Myocyte (in vitro differentiated cells): ENCODE measurements at places on chromosomes 16 and 17.

DNA sequence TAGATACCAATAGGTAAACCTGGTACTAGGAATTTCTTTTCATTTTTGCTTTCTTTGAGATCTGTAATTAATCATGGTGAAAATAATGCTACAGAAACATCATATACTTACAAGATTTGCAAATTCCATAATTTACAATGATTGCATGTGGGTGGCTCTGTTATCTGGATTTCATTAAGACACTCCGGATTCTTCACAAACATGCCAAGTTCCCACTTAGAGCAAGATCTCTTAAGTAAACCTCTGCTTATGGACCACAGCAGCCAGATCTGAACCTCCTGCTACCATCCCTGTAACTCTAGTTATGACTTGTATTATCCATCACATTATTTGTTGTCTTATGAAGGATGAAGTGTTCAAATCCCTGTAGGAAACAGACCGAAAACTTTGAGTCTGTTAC is 424.7 kb downstream of the CDH13 start:
- no peak for DNase-seq

- no peak for DNase-seq
These were observed 44.4 kb upstream of the CRISPLD2 start for GRCh38 chr16:84775262-84775810.

DNA sequence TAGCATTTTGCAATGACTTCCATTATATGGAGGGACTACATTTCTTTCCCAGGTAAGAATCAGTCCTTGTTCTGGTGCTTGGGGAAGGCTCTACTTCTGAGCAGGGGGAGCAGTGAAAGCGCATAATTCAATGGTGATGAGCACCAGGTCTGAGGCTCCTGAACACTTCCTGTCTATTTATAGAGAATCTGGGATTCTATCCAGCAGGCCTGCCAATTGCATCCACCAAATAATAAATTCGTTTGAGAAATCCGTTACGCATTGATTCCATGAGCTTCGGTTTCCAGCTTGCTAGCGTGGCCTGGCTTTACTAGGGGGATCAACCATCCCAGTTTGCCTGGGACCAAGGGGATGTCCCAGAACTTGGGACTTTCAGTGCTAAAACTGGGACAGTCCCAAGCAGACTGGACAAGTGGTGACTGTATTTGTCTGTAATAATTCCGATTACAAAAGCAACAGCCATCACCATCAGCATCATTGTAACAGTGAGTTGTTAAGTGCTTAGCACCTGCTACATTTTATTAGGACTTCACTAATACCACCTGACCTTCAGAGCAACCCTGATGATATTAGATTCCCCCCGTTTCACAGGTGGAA is 349.9 kb downstream of the MAF start:
- no peak for DNase-seq

GRCh38 chr16:2985893-2986355 is 5.7 kb upstream of the PKMYT1 start:
- peak; percentile 52 for DNase-seq

DNA sequence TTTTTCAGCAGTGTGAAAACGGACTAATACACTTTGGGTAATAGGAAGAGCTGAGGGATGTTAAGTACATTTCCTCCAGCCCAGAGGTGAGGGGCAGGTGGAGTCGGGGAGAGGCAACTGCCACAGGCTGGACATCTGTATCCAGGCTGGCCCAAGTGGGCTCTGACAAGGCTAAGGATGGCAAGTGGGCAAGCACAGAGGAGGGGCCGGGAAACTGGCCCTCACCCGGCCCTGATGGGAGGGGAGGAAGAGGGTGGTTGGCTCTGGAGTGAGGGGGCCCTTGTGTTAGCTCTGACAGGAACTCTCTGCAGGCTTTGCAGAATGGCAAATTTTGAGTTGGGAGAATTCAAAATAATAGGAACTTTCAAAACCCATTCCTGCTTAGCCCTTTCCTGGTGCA is 251.0 kb upstream of the TNRC6C start:
- no peak for DNase-seq

DNA sequence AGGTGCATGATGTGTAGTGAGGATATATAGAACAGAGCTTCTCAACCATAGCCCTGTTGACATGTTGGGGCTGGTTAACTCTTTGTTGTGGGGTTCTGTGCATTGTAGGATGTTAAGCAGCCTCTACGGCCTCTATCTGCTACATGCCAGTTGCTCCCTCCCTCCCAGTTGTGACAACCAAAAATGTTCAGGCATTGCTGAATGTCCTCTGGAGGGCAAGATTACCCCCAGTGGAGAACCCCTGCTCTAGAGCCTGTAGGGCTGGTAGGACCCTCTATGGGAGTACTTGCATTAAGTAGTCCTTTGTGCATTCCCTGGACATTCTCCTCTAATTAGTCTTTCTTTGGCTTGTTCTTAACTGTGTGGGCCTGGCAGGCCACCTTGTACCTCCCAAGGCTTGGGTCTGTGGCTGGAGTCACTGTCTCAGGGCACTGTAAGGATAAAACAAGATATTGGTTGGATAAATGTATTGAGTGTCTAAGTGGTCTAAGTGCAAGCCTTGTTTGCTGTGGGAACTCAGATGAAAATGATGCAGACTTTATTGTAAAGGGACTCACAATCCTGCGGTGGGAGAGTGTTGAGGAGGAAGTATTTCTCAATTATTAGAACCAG is 19.8 kb upstream of the MYO1D start:
- no peak for DNase-seq

- no peak for DNase-seq
These were observed 203.5 kb upstream of the GOT2 start for GRCh38 chr16:58937661-58938060.

GRCh38 chr16:22855231-22855630 is 41.3 kb downstream of the HS3ST2 start:
- DNase-seq, result no peak

- no peak for DNase-seq
These were observed 18.7 kb downstream of the SREBF1 start for GRCh38 chr17:17818088-17818526.

DNA sequence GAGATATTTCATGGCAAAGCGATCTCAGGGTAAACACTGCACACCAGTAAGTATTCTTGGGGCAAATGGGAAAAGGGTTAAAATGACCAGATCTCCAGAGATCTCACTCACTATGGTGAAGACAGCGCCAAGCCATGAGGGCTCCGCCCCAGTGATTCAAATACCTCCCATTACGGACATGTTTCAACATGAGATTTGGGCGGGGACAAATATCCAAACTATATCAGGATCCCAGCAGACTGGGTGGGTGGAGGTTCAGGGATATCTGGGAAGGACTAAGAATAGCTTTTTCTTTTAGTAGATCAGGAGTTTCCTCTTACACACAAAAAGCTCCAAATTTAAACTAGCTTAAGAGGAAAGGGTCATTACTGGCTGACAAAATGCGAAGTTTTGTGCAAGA is 181.7 kb downstream of the WWOX start:
- DNase-seq, result no peak

GRCh38 chr17:74297941-74298340 is 23.9 kb downstream of the DNAI2 start:
- no peak for DNase-seq

DNA sequence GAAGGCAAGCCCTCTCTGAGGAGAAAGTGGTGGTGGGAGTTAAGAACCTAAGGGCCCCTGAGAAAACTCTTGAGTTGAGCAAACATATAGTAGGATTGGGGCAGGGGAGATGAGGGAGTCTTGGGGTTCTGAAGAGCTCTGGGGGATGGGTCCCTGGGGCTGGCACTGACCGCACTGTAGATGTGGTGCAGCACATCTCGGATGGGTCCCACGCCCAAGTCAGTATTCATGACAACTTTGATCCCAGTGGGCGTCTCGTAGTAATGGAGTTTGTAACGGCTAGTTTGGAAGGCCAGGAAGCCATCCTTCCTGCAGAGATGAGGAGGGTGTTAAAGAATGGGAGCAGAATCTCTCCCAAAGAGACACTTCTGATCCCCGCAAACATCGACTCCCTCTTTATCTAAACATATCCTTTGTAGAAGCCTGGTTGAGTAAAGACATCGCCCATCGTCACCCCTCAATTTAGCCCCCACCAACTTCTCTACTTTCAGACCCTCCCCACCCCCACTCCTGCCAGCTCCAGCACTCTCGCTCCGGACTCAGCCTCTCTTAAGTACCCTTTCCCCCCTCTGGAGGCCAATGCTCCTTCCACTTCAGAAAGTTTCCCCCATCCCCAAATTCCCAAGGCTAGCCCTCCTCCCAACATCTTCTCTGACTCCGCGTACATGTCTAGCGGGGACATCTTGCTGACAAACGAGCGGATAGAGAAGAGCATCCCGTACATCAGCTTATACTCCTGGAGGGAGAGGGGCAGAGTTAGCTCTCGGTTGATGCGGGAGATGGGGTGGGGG is 710 bp downstream of the TRAPPC1 start:
- no peak for DNase-seq

GRCh38 chr16:89538286-89538685 is 22.2 kb upstream of the RPL13 start:
- no peak for DNase-seq

DNA sequence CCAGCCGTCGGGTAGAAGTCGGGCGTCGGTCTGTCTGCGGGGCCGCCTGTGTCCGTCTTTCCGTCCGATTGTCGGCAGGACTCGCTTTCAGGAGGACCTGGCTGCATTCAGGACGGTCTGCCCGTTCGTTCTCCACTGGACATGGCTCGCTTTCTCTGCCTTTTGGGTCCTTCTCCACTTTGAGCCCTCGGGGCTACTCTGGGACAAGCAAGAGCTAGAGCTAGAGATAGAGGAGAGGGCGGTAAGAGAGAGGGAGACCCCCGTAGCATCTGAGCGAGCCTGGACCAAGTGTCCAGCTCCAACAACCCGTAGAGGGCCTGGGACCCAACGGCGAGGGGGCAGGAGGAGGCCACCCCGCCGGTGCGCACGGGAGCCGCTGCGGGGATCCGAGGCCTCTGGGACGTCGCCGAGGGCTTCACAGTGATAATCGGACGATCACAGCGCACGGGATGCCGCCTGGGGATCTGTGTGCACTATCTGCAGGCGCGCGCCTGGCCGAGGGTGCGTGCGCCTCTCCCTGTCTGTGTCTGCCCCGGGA is 4.5 kb downstream of the TBX4 start:
- no peak for DNase-seq

DNA sequence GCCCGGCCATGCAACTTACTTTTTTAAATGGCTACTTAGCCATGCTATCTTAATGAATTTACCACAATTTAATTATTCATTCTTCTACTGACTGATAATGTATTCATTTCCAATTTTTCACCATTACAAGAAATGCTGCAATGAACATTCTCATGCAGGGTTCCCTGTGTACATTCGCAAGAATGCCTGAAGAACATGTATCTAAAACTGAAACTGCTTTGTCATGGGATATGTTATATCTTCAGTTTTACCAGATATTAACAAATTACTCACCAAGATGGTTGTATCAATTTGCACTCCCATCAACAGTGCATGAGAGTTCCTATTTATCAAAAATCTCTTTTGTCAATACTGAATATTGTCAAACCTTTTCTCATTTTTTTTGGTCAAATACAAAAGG is 100.8 kb downstream of the SLC39A11 start:
- DNase-seq, result no peak

- no peak for DNase-seq
These were observed 9.7 kb upstream of the ARL2BP start for GRCh38 chr16:57235128-57236021.

DNA sequence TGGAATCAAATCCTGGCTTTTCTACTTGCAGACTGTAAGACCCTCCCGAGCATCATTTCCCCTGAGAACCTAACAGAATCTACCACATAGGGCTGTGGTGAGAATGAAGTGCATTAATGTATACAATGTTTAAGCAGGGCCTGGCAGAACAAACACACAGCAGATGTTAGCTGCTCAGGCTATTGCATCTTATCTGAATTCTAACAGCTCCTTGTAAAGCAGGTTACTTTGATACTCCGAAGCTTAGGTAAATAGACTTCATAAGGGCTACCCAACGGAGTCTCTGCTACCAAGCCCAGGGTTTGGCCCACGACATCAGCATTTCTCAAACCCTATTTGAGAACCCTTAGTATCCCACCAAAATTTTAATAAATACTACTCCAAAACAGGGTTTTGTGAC is 24.4 kb upstream of the NOS2 start:
- no peak for DNase-seq

DNA sequence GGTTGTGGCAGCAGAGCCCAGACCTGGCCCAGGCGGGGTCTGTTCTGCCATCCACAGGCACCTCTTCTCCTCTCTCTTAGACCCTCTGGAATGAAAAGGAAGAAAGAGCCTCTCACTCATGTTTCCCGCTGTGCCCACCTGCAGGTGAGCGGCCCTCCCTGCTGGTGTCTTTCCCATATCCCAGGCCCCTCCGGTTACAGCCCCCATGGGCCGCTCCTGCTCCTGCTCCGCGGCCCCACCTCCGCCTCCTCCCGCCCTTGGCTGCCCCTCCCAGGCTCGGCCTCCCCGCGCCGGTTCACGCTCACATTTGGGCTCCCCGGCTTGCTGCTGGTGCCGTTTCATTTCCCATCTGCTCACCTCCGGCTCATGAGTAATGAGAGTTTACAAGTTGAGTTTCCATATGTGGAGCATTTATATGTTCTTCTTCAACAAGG is 98.7 kb upstream of the SDK2 start:
- DNase-seq, result no peak

DNA sequence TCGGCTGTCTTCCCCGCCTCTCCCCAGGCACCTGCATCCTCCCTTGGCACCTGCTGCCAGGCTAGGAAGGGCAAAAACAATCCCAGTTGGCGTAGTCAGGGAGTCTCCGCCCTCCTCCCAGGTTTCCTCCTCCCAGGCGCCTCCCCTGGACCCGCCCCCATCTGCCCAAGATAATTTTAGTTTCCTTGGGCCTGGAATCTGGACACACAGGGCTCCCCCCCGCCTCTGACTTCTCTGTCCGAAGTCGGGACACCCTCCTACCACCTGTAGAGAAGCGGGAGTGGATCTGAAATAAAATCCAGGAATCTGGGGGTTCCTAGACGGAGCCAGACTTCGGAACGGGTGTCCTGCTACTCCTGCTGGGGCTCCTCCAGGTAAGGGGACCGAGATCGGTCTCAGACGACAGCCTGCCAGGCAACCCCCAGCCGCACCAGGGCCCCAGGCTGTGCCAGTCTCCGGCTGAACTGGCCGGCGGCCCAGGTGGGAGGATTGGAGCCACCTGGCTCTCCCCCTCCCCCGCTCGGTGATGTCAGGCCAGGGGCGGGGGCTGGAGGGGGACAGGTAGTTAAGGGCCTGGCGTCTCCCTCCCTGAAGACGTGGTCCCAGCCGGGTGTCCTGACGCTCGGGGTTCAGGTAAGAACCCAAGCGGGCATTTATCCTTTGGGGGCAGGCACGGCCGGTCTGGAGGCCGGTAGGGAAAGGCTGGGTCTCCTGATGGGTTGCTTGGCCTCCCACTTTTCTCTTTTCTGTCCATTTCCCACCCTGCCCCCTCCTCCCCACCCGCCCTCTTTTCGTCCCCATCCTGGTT is at the start of gene GRB7:
Gene GRB7, plus strand, starts transcription at position 179 of the 808 bp plus-strand sequence. CDS start 4,364 bp downstream, outside the sequence.
- no peak for DNase-seq

GRCh38 chr17:45995627-45996270 is 3.3 kb upstream of the STH start:
- peak; percentile 96 for DNase-seq

- DNase-seq, result no peak
These were observed 132.1 kb downstream of the KCNJ12 start for GRCh38 chr17:21508211-21508610.

GRCh38 chr17:64634218-64634617 is 27.9 kb downstream of the SMURF2 start:
- DNase-seq, result no peak
